ENCODE measurements at places on chromosomes 13 and 19.

- no peaks in the 10 kb centered on the region for H3K27me3 ChIP-seq
- DNase-seq = no peak
- no peaks in the 10 kb centered on the region for H3K36me3 ChIP-seq
- H3K4me3 ChIP-seq = no peak overlapping the region
- H3K4me1 ChIP-seq = no peaks in the 10 kb centered on the region
- H3K27ac ChIP-seq = no peak overlapping the region
Observed at GRCh38 chr13:98397861-98398260, 179.0 kb downstream of the STK24 start.

DNA sequence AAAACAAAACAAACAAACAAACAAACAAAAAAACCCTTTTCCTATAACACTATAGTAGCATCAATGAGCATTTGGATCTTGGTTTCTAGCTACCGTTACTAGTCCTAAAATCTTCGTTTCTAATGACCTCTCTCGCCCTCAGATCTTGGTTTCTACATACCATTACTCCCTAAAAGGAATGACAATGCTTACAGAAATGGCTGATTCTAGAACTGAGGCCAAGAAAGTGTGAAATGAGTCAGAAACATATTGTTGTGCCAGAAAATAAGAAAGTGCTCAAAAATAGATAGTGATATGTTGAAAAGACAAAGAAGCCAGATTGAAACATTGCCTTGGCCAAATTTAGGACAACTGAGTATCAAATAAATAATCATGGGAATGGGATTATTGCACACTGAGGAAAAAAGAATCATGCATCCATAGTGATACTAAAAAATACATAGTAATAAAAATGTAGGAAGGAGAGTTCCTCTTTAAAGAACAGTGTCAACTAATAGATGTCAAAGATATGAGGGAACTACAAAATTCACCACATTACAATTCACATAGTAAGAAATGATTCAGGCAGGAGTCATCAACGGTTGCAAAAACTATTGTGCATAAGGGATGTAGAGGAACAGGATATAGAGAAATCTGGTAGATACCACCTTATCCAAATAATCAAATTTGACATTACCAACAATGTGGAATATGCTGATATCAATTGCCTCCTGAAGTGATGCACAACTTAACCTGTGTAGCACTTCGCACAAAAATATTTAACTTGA is 386.6 kb downstream of the DIAPH3 start:
- H3K27me3 ChIP-seq = no peaks in the 10 kb centered on the region
- H3K27ac ChIP-seq = no peak overlapping the region
- no peak overlapping the region for H3K4me3 ChIP-seq
- DNase-seq = no peak
- no peaks in the 10 kb centered on the region for H3K36me3 ChIP-seq

DNA sequence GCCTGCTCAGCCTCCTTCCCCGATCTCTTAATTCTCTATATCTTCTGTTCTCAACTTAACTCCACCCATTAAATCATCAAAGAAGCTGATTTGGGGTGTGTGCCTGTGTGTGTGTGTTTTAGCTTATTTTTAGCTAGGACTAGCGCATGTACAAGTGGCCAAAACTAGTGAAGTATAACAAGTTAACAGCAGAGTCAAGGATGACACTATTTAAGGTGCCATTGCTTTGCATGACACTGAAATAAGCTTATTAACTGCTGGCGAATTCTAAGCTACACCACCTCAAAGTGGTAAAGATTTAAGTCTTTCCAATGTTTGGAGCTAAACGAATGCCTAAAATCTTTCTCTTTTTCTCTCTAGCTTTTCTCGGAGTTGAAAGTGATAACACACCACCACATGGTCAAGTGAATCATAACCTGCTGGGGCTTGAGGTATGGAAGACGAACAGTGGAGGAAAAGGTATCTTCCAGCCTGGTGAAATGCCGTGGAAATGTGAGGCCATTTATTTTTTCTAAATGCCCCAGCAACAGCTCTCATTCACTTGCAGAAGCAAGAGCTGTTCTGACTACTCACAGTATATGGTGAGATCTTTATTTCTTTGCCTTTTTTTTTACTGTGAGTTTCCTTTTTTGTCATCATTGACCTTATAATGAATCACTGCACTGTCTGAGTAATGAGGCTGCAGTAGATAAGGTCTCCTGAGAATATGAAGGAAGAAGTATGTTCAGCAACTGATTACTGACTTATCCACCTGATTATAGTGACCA is 570.3 kb downstream of the PCDH9 start:
- no peaks in the 10 kb centered on the region for H3K4me1 ChIP-seq
- H3K27ac ChIP-seq = no peak overlapping the region
- no peaks in the 10 kb centered on the region for H3K36me3 ChIP-seq

DNA sequence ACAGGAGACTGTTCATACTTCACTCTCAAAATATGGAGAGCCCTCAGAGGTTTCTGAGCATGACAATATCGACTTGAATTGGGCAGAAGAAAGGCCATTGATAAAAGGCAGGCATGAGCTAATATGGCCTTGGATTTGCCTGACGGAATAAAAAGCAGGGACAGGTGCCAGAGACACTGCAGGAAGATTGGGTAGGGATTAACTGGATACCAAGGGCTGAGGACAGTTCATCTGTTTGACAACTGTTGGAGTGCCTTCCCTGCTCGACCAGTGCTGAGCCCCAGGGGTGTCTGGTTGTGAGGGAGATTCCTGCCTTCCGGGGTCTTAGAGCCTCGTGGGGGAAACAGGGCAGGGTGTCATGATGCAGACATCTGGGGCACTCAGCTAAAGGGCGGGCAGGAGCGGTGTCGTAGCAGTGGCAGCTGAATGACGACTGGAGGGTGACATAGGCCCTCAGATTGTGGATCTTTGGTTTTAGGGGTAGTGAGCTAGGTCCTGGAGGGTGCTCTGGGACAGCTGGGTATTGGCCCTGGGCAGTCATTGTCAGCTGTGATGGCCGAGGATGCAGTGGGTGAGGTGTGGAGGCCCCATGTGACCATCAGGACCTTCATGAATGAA is 12.3 kb downstream of the GATAD2A start:
- no peak overlapping the region for H3K4me3 ChIP-seq
- H3K36me3 ChIP-seq = no peaks in the 10 kb centered on the region
- DNase-seq = no peak

Measured in ascending aorta (tissue), 2 donors.